ENCODE measurements at places on chromosomes 2 and 18.

DNA sequence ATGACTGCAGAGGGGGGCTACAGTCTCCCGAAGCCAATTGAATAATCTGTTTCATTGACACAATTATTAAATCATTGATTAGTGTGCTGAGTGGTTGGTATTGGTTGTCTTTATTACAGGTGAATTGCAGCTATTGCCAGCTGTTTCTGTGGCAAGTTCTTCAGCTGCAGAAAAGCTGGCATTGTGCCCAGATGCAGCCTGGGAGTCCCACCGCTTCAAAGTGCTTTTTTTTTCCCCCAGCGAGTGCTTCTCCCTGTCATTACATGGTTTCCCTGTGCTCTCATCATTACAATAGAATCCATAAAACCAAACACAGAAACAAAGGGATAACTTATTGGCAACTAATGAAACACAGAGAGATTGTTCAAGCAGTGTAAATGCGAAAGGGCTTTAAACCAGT lies 164.7 kb downstream of the GRB14 start:
- DNase-seq, result no peak

- no peak for DNase-seq
These were observed 4.3 kb downstream of the KLF7 start for GRCh38 chr2:207161247-207162123.

DNA sequence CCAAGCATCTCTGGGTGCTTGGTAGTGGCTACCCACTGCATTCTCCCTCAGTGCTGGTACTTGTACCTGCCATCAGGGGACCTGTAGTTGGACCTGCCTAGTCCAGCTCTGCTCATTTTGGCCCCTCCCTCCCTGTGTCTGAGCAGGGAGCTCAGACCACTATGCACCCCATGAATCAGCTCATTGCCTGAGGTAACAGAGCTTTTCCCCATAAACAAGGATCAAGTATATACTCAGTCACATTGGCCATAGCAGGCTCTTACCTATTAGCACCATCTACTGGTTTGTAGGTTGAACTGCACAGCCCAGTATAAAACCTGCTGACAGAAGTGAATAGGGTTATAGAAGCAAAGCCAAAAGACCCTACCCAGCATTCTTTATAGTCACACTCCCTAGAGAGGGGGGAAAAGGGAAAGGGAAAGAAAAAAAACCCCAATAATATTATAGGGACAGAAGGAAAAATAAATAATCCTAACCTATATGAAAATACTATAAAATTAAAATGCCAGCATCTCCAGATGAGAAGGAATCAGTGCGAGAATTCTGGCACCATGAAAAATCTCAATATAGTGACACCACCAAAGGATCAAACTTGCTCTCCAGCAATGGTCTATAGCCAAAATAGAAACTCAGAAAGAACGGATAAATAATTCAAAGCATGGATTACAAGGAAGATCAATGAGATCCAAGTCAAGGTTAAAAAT lies 6.9 kb upstream of the FLACC1 start:
- DNase-seq, result peak; percentile 11

DNA sequence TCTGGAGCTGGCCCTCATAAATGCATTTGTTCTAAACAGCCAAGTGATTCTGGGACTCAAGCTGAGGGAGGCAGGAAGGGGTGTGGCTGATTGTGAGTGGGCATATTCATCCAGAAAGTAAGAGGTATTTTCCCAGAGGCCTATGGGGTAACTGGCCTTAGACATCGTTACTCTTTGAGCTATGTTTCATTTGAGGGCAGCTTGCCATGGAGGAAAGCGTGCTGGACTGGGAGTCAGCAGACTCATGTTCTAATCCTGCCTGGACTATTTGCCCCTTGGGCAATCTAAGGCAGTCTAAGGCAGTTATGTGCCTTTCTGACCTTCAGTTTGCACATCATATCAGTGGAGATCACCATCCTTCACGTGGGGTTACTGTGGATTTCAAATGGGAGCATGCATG lies 93.5 kb upstream of the SLC14A2 start:
- no peak for DNase-seq

DNA sequence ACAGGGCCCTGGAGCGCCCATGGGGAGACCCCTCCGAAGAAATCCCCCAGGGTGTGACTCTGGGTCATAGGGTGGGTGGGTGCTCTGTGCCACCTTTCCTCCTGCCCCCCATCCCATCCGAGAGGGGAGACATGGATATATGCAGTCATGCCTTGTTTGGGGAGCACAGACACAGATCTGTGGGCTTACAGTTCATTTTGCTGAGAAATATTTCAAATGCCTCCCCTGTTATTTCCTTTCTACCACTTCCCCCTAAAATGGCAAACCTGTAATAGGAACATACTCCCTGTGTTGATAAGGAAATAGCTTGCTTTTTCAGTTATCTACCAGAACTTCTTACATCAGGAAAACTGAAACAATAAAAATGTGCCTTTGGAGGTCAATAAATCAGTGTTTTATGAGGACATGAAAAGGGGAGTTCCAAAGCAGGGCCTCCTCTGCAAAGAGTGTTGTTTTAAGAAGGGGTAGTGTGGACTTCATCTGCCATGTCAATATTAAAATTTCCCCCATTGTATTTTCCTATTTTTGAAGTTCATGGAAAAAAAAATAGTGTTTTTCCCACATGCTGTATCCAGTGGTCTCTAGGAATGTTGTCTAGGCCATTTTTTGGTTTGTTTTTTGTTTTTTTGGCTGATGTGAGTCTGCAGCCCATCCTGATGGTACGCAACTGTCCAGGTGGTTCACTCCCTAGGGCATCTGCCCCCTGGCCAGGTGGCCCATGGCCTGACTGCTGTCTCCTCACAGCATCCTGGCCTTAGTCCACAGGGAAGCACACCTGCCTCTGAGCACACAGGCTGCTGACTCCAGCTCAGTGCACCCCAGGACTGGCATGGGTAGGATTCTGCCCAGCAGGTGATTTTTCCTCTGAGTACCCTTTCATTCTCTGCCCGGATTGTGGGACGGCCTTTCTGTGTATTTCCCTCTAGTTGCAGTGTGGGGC lies 3.7 kb downstream of the TNFRSF11A start:
- DNase-seq, result no peak

DNA sequence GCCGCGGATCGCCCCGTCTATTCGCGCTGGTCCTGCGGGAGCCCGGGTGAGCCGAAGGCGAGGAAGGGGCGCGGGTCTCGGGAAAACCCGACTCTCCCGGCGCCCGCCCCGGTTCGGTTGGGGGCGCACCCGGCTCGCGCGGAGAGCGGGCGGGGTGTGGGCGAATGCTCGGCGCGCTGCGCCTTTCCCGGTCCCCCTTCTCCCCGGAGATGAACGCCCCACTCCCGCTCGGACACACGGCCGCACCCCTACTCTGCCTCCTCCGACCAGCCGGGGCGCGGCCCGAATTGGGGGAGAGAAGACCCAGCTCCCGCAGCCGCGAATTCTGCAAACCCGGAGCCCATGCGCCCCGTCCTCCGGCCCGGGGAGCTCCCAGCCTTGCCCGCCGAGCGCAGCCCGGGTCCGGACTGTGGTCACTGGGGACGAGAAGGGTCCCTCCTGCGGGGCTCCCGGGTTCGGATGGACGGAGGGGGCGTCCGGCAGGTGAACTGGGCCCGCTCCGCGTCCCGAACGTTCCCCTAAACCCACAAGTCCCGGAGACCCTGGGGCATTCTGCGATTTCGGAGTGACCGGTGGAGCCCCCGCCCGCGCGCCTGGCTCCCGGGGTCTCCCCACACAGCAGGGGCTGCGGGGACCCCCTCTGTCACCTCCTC lies 734 bp downstream of the KCNG2 start:
- DNase-seq, result no peak

GRCh38 chr2:30464544-30465170 lies 17.6 kb downstream of the LCLAT1 start:
- no peak for DNase-seq

- DNase-seq, result no peak
These were observed 3.9 kb upstream of the TMEM178A start for GRCh38 chr2:39661826-39662225.

GRCh38 chr18:32298171-32298667 lies 108.4 kb downstream of the MEP1B start:
- DNase-seq, result no peak

- no peak for DNase-seq
These were observed 1.4 kb upstream of the NCOA1 start for GRCh38 chr2:24489465-24490180.

DNA sequence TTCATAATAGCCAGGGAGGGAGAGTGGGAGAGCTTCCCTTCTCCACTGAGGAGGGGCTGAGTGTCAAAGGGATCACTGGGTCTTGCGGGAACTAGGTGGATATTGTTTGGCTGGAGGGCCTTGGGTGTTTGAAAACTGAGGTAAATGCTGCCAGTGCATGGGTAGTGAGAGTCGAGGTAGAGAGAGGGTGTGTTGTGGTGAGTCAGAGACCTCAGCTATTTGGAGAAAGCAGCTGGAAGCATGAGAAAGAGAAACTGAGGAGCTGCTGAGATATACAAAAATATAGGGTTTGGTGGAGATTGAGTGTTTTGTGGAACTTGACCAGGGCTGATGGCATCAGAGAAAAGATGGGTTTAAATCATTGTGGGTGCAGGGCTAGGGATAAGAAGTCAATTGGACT lies 127.0 kb upstream of the CCDC195 start:
- no peak for DNase-seq

- DNase-seq, result no peak
These were observed 93.3 kb downstream of the KLHL29 start for GRCh38 chr2:23478087-23478932.

DNA sequence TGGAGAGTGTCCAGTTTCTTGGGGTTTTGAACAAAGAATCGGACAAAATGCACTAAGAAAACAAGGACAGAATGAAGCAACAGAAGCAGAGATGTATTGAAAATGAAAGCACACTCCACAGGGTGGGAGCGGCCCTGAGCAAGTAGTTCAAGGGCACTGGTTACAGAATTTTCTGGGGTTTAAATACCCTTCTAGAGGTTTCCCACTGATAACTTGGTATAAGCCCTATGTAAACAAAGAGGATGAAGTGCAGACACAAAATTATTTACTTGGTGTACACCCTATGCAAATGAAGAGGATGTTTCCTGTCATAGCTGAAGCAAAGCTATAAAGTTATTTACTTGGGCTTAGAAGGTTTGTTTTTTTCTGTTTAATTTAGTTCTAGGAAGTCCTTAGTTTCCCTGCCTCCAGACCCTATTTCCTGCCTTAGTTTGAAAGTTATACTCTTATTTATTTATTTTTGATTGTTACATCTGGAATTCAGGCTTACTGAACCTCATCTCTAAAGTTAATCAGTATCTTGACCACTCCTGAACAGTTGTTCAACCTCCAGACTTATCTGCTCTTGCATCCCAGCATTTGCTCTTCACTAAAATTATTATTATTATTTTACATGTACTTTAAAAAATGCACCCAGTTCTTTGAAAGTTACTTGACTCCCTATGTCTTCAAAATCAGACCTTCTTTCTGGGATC lies 193.5 kb downstream of the SPP2 start:
- DNase-seq, result no peak

DNA sequence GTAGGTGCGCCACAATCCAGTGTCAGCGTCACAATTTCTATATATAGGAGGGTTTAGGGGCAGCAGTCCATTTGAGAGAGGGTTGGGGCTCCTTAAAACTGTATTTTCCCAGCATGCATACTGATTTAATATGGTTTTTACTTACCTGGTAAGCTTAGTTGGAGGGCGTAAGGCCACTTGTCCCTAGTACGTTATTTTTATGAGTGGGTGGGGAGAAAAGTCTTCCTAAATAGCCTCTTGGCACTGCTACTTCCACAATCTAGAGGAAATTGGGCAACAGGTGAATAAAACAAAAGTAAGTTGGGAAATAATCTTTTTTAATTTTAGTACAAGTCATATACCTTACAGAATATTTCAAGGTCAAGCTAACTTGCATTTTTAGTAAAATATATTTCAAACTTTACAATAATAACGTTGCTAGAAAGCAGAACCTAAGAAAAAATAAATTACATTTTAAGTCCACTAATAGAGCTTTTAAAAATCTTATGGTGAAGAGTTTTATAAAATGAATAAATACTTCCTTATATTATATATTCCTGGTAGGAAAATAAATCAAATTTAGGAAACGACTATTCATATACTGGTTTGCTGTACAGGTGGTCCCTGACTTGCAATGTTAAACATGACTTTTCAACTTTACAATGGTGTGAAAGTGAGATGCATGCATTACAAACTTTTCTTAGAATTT lies 20.9 kb downstream of the DHRS9 start:
- no peak for DNase-seq

GRCh38 chr2:10497797-10498251 lies 49.7 kb upstream of the ODC1 start:
- DNase-seq, result peak; percentile 71

DNA sequence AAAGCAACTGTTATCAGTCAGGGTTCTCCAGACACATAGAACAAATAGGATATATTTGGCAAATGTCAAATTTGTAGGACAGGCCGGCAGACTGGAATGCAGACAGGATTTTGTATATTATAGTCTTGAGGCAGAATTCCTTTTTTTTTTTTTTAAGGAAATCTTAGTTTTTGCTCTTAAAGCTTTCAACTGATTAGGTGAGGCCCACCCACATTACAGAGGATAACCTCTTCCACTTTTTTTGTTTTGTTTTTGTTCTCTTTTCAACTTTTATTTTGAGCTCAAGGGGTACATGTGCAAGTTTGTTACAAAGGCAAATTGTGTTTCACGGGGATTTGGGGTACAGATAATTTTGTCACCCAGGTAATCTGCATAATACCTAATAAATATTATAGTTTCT lies 350.2 kb upstream of the CHAC2 start:
- DNase-seq, result no peak

- DNase-seq, result peak; percentile 22
These were observed 29.2 kb upstream of the TEX44 start for GRCh38 chr2:231563378-231563961.

GRCh38 chr2:234279637-234280036 lies 217.2 kb downstream of the ARL4C start:
- no peak for DNase-seq

- no peak for DNase-seq
These were observed 44.7 kb upstream of the PTMA start for GRCh38 chr2:231663458-231664212.

- no peak for DNase-seq
These were observed 1635.9 kb upstream of the LRRTM1 start for GRCh38 chr2:81940266-81940955.

GRCh38 chr2:225468131-225468530 lies 68.6 kb downstream of the NYAP2 start:
- no peak for DNase-seq

DNA sequence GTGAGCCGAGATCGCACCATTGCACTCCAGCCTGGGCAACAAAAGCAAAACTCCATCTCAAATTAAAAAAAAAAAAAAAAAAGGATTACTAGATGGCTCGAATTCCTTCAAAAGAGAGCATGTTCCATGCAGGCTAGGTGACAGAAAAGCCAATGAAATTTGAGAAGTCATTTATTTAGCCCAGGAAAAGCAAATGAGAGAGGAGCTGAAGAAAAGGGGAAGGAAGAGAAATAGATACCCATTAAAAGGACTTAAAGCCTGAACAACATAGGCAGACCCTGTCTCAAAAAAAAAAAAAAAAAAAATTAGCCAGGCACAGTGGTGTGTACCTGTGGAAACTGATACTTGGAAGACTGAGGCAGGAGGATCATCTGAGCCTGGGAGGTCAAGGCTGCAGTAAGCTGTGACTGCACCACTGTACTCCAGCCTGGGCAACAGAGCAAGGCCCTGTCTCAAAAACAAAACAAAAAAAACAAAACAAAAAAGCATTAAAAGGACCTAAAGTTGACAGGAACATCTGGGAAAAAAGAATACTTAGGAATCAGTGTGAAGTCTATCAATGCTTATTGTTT lies 11.1 kb downstream of the SEPTIN10 start:
- DNase-seq, result no peak

GRCh38 chr18:44938720-44939665 lies 258.3 kb downstream of the SETBP1 start:
- no peak for DNase-seq
